RPMI7951 (cell line): ENCODE measurements at places on chromosomes 11 and 22. TPM values are rescaled to one million over a fixed set of nuclear protein-coding genes. Genes with fewer than 3 reads are reported as not detected.

DNA sequence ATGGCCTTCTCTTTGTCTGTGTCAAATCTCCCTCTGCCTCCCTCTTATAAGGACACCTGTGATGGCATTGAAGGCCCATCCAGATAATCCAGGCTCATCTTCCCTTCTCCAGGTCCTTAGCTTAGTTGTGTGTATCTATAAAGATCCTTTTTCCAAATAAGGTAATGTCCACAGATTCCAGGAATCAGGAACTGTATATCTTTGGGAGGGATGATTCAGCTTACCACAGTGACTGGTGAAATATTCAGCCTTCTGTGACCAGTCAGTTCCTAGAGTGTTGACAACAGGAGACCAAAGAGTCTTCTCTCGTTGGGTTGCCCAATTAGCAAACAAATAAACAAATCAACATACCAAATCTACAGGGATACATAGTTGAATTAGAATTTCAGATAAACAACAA lies 175.8 kb downstream of the MPPED1 start:
- DNase-seq = peak; percentile 31

DNA sequence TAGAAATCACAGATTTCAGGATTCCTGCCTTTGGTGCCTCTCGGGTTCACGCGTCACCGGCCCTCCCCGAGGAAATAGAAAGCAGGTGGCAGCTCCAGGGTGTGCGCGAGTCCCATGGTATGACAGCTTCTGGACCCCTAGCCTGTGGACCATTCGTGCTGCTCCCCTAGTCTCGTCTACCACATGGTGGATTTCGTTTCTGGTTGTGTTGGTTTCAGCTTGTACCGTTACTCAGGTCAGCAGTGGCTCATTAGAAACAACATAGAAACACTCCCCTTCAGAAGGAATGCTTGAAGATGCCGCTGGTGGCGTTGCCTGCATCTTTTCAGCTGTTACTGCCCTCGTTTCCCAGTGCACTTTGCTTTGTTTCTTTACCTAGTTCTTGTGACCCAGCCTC lies 700 bp downstream of the TTC17 start:
- DNase-seq = peak; percentile 32

DNA sequence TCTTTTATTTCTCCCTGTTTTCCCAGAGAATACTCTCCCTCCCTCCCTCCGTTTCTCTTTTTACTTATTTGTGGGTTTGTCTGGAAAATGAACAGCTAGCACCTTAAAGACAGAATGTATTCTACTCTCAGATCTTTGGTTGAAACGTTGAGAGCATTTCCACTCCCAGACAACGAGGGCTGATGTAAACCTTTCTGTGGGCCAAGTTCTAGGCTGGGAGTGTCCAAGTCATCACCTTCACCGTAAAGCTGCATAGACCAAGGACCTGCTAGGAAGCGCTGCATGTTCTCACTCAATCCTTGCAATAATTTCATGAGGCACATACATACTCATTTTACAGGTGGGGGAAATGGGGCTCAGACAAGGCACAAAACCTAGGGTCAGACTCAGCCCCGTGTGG lies 32.4 kb downstream of the MYH9 start:
- no peak for DNase-seq

- DNase-seq = peak; percentile 82
These were observed 141.2 kb upstream of the TIMP3 start for GRCh38 chr22:32660292-32660691.

GRCh38 chr11:88169881-88170280 lies 5.4 kb downstream of the RAB38 start:
- no peak for DNase-seq

DNA sequence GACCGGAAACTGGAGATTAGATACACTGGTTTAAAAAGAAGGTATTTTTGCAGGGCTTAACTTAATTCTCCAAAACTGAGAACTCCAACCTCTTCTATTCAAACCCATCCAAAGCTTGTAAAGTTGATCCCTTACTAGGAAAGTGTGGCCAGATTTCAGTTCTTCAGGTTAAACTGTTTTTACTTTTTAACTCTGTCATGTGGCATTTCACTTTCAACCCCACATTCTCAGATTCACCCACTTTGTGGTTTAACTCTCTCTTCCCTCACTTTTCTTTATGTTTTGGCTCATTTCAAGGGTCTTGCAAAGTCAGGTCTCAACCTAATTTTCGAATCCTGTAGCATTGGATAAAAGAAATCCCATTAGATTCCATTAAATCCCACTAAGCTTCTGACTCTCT lies 75.4 kb downstream of the MPPED2 start:
- no peak for DNase-seq

DNA sequence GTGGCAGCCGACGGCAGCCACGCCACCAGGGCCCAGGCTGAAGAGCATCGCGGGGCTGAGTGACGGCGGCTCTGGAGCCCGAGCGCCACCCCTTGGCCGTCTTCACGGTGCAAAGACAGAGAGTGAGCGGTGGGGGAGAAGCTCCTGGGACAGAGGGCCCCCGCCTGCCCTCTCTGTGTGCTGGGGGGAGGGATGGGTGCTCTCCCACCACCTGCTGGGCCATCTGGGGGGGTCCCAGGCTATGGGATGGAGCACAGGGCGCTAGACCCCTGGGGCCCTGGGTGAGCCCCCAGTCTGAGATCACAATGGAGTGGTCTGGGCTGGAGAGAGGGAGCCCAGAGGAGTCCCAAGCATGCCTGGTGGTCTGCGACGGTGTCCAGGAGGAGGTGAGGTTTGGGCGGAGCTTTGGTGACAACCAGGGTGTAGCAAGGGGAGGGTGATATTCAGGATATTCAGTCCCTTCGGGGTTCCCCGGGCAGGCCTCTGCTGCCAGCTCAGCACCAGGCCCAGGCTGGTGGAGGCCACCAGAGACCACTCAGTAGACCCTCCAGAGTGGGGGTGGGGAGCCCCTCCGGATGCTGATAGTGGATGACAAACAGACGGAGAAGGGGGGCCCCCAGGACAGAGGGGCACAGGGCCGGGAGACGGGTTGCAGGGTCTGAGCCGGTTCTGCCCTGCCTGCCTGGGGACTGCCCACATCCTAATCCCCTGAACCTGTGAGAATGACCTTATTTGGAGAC lies 78.1 kb upstream of the PRR5 start:
- DNase-seq = no peak

DNA sequence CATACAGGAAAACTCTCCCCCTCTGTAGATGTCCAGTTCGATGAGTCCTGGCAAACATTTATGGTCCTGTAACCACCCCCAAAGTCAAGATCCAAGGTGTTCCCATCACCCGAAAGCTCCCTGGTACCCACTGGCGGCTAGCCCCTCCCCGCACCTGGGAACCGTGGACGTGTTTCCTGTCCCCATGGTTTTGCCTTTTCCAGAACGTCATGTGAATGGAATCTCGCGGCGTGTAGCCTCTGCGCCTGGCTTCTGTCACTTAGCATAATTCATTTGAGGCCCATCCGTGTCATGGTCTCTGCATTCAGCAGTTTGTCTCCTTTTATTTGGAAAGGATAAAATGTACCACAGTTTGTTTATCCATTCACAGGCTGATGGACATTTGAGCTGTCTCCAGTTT lies 106.3 kb downstream of the KCNQ1 start:
- DNase-seq = no peak

DNA sequence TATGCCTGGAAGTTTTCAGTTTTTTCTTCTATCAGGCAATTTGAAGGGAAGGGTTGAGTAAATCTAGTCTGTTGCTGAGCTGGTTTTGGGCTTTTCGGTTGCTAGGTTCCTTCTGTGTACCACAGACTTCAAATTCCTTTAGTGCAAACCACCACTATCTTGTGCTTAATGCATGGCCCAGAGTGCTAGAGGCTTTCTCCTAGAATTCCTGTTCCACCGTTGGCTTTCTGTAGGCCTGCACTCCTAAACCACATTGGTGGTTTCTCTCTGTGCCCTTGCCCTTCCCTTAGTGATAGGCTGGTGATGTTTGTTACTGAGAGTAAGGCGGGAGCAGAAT lies 47.1 kb upstream of the CTSC start:
- peak; percentile 71 for DNase-seq

- DNase-seq = no peak
These were observed 1307.8 kb upstream of the RAG2 start for GRCh38 chr11:37905707-37906417.

- DNase-seq = no peak
These were observed 22.8 kb downstream of the RHBDD3 start for GRCh38 chr22:29244785-29245625.

- DNase-seq = no peak
These were observed 754 bp downstream of the OR52A1 start for GRCh38 chr11:5153574-5154431.

DNA sequence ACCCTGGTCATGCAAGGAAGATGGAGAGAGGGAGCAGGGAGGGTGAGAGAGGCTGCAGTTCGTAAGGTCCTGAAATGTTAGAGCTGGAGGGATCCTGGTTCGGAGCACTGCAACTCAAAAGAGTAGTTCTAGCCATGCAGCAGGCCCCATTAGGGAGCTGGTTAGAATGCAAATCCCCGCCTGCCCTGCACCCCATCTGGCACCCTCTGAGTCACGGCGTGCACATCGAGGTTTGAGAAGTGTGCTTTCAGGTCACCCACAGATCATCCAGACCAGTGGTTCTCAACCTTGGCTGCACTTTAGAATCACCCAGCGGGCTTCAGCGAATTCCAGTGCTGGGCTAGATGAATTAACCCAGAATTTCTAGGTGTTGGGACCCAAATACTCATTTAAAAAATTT lies 48.2 kb downstream of the ST3GAL4 start:
- peak; percentile 47 for DNase-seq

GRCh38 chr11:106087815-106088435 lies 10.5 kb downstream of the AASDHPPT start:
- peak; percentile 46 for DNase-seq

DNA sequence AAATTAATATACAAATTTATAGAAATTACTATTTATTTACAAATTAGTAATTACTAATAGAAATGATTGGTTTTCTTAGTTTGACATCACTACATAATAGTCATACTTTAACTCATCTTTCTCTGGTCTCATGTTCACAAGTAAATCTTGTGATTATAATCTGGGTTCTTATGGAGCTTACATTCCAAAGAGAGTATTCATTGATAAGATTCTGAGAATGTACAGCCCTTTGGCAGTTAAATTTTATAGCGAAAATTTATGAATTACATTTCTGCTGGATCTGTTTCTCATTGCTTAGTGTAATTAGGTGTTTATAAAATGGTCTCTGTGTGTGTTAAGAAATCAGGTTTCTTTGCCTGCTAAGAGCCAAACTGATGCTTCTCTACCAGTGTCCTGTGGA lies 175.2 kb downstream of the TMEM135 start:
- DNase-seq = no peak

GRCh38 chr11:121544956-121545355 lies 92.2 kb upstream of the SORL1-AS1 start:
- DNase-seq = no peak

- no peak for DNase-seq
These were observed 13.0 kb downstream of the SCN3B start for GRCh38 chr11:123641495-123641840.

GRCh38 chr11:95086836-95087570 lies 2.6 kb upstream of the ENDOD1 start:
- no peak for DNase-seq

- no peak for DNase-seq
These were observed 548.5 kb downstream of the SOX6 start for GRCh38 chr11:15807827-15808226.

GRCh38 chr11:9760193-9760575 lies 96.3 kb downstream of the SWAP70 start:
- DNase-seq = peak; percentile 96

GRCh38 chr22:47298017-47298785 lies 535.8 kb downstream of the TBC1D22A start:
- DNase-seq = no peak

DNA sequence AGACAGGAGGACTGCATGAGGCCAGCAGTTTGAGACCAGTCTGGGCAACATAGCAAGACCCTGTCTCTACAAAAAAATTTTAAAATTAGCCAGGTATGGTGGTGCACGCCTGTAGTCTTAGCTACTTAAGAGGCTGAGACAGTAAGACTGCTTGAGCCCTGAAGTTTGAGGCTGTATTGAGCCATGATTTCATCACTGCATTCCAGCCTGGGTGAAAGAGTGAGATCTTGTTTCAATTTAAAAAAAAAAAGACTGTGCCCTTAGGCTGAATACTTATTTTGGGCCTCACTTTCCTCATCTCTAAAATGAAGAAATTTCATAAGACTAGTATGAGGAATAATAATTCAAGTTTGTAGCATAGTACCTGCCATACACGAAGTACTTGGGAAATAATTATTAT lies 6.9 kb downstream of the AQP11 start:
- peak; percentile 18 for DNase-seq

DNA sequence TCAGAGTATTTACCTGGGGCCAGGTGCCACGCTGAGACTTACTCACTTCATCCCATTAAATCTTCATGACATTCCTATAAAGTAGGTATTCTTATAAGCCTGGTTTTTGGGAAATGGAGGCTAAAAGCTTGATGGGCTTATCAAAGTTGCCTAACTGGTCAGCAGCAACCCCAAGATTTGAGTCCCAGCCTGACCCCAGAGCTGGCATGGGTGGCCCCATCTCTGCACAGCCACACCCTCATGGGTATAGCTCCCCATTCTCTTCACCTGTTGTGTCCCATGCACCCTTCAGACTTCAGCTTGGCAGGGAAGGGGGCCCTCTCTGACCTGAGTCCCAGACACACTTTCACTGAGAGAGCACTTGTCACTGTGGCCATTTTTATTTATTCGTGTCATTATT lies 37.4 kb upstream of the TP53I11 start:
- no peak for DNase-seq

DNA sequence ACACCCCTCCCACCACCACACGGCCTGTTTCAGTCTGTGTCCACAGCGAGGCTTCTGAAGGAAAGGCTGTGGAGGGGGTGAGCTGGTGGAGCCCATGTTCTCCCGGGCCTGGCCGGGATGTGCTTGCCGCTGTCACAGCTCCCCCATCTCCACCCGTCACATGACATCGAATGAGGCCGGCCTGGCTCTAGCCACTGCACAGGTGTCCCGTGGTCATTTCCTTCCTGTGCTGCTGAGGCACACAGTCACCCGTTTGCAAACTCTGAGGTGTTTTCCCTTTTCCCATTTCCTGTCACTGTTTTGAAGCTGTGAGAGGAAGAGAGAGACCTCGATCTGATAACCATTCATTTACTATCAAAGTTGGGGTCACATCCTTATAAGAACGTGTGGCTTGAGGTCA lies 55.7 kb upstream of the CLDN5 start:
- no peak for DNase-seq

The GLYAT gene
- total RNA-seq = 0.60 TPM in 1 of 2 replicates, not detected in the other

The ANKK1 gene
- 0.20 and 0.24 TPM in 2 replicates for total RNA-seq

The ENTHD1 gene
- total RNA-seq = not detected in 2 replicates

The SCGB2A2 gene
- not detected in 2 replicates for total RNA-seq

The TRIM34 gene
- total RNA-seq = 6.4 and 7.1 TPM in 2 replicates

The CHRM1 gene
- not detected in 2 replicates for total RNA-seq

The LRRC74B gene
- under 0.01 TPM in 1 of 2 replicates, not detected in the other for total RNA-seq

The H19 gene
- total RNA-seq = 0.72 and 1.9 TPM in 2 replicates

The SLCO2B1 gene
- total RNA-seq = 0.39 and 0.60 TPM in 2 replicates

The SLC43A3 gene
- 58.4 and 64.5 TPM in 2 replicates for total RNA-seq

The MRGPRX3 gene
- not detected in 2 replicates for total RNA-seq

The SERPIND1 gene
- total RNA-seq = 0.20 and 0.48 TPM in 2 replicates

The DTX4 gene
- 0.48 and 0.49 TPM in 2 replicates for total RNA-seq
